ENCODE measurements at places on chromosomes 16 and 17. TPM values are rescaled to one million over a fixed set of nuclear protein-coding genes. Genes with fewer than 3 reads are reported as not detected.

GRCh38 chr16:50747207-50747956 lies 5.5 kb downstream of the CYLD start:
- DNase-seq = no peak

GRCh38 chr16:71590584-71590983 lies 13.7 kb upstream of the TAT start:
- DNase-seq = no peak

The NPIPB2 gene
- 0.36 TPM for total RNA-seq

DNA sequence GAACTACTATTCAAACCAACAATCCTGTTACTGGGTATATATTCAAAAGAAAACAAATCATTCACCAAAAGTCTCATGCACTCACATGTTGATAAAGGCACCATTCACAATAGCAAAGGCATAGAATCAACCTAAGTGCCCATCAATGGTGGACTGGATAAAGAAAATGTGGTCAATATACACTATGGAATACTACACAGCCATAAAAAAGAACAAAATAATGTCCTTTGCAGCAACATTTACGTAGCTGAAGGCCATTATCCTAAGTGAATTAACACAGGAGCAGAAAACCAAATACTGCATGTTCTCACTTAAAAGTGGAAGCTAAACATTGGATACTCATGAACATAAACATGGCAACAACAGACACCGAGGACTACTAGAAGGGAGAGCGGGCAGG lies 41.9 kb downstream of the KCNJ16 start:
- DNase-seq = no peak

DNA sequence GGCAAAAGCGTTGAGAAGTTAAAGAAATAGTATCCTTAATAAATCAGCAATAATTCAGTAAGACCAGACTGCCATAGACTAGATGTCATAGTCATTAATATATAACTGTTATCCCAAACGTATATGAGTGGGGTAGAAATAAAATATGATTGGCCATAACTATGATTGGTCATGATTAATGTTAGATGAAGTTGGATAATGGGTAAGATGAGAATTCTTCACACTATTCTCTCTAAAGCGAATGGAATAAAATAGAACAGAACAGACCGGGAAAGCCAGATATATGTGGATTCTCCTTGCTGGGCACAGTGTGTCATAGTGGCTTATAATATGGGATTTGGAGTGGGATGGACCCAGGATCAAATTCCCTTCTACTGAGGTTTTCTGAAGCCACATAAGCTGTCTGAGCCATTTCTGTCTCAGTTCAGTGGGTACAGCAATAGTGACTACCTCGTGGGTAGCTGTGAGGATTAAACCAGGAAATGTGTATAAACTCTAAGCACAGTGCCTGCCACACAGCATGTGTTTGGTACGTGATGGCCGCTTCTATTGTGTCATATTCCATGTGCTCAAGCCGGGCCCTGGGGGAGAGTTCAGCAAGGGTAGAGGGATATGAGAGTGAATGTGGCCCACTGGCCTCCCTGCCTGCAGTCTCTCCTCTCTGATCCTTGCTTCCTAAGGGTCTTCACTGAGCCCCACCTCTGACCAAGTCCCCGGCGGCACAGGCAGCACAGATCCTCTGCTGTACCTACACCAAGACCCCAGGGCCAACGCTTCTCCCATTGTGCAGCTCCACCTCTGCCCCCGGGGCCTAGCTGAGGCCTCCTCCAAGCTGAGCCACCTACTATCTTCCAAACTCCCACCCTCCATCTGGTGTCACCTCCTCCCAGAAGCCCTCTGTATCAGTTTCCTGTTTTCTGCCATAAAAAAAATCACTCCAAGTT lies 3.7 kb downstream of the CETP start:
- peak; percentile 63 for DNase-seq

The ABCC3 gene
- total RNA-seq = 6.3 TPM

GRCh38 chr16:77585379-77586251 lies 136.7 kb upstream of the NUDT7 start:
- DNase-seq = peak; percentile 86

GRCh38 chr17:4944163-4944553 lies 4.1 kb downstream of the RNF167 start:
- DNase-seq = no peak

The NPIPB6 gene
- 0.07 TPM for total RNA-seq

GRCh38 chr17:10332515-10332914 lies 40.3 kb downstream of the MYH13 start:
- no peak for DNase-seq

The SLFN14 gene
- total RNA-seq = not detected

DNA sequence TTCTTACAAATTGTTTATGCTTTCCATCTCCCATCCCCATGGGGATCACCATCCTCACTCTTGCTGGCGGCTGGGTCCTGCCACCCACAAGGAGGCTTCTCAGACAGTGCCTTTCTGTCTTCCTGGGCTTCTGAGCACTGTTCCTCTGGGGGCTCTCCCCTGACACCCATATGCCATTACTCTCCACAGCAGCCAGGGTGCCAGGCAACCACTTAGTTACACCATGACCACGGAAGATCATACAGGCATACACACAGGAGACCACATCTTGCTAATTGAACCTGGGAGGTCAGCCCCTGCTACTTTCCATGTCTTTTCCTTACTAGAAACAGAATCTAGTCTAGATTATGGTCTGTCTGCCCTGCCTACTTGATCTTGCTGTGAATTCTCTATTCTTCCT lies 27.7 kb upstream of the HS3ST2 start:
- no peak for DNase-seq

The NPIPA7 gene
- 3.8 TPM for total RNA-seq

GRCh38 chr16:67959536-67960329 lies 8.7 kb downstream of the SLC12A4 start:
- no peak for DNase-seq

The CLEC19A gene
- not detected for total RNA-seq
